Aorta (tissue), 5 donors: ENCODE measurements at places on chromosomes 3 and 15. TPM values are rescaled to one million over a fixed set of nuclear protein-coding genes. Genes with fewer than 3 reads are reported as not detected.

Gene SYNPR
- total RNA-seq, result not detected

Gene C3orf80
- 0.49 TPM for total RNA-seq

Gene KLHL6
- total RNA-seq, result 4.6 TPM

Gene ITIH1
- total RNA-seq, result not detected

Gene PDIA3
- total RNA-seq, result 304 TPM

DNA sequence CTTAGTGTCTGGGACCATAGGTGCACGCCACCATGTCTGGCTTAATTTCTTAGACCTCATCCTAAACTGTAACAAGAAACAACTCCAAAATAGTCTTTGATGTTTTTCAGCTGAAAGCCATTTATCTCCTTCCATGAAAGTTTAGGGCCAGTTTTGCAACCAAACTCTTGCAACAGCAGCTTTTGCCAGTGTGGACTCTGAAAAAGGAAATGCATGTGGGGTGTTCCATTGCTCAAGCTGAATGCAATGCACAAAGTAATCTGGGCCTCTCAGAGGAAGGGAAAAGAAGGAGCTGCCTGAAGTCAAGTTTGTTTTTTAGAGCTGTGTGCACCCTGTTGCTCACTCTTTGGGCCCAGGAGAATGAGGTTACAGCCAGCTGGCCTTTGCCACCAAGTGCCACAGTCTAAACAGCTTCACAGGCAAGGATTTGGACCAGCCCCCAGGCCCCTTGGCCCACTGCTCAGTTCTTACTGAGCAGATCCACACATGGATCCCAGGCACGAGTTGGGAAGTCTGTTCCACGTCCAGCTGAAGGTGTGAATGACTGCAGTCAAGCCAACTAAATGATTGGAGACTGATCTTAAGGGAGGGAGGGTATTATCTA lies 212.3 kb upstream of the LRRFIP2 start:
- no peak for DNase-seq

DNA sequence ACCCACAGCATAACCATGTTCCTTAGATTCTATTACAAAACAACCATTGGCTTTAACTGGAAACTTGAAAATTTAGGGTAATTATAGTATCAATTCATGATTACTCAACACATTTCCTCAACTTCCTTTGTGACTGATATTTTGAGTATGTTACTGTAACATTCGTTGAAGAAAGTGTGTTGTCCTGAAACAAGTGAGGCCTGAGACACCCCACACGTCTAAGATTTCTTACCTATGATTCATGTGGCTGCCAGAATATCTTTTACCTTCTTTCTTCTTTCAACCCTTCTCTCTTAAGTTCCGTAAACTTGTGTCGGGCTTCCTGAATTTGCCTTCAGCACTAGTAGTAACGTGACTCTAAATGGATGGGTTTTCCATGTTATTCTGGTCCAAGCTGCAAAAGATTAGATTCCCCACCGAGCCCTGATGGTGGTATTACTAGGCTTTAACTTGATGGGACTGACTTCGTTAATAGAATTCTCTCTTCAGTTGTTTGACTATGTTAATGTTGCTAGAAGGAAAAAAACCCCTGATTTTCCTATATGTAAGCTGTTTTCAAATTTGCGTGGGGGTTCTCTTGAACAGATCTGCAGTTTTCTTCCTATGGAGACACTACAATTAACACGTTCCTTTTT lies 296.0 kb upstream of the ICE2 start:
- DNase-seq, result no peak

DNA sequence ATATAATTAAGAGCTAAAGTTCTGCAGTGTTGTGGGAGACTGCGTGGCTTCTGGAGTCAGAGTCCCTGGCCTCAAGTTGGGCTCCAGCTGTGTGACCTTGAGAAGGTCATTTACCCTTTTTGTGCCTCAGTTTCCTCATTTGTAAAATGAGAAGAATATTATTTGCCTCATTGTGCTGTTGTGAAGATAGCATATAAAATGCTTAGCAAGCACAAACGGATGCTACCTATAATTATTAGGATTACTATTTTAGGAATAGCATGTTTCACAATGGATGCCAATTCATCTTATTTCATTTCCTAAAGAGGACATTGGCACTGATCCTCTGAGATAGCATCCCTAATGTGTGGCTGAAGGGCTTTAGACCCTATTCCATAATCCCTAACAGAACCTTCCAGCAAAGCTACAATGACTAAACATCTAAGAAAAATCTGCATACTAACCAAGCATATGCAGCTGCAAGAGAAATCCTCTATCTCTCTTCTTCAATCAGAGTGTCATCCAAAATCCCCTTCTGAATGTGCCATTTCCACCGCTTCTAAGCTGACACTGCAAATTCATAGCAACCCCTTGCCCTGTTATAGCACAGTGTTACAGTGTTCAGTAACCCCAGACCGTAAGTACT lies 148.3 kb downstream of the RBMS3 start:
- no peak for DNase-seq

- DNase-seq, result no peak
Measured at GRCh38 chr3:23450806-23451205, 247.7 kb downstream of the UBE2E2 start.
